ENCODE measurements at places on chromosomes 1 and 21.

DNA sequence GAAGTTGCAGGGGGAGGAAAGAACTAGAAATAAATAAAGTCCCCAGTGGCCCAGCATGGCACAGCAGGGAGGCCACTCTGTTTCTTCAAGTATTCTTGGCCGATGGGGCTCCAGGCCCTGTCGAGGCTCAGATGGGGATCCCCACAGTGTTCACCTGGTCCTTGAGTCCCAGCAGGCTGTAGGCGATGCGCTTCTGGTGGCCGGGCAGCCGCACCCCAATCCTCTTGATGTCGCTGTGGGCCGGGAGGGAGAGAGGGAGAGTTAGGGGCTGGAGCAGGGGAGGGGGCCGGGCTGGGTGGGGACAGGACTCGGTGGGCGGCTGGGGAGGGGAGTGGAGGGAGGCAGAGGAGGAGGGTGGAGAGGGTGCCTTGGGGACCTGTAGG, 30.8 kb downstream of the EPHA2 start:
- no peak for DNase-seq

GRCh38 chr1:226983992-226984364, 43.9 kb downstream of the COQ8A start:
- no peak for DNase-seq

DNA sequence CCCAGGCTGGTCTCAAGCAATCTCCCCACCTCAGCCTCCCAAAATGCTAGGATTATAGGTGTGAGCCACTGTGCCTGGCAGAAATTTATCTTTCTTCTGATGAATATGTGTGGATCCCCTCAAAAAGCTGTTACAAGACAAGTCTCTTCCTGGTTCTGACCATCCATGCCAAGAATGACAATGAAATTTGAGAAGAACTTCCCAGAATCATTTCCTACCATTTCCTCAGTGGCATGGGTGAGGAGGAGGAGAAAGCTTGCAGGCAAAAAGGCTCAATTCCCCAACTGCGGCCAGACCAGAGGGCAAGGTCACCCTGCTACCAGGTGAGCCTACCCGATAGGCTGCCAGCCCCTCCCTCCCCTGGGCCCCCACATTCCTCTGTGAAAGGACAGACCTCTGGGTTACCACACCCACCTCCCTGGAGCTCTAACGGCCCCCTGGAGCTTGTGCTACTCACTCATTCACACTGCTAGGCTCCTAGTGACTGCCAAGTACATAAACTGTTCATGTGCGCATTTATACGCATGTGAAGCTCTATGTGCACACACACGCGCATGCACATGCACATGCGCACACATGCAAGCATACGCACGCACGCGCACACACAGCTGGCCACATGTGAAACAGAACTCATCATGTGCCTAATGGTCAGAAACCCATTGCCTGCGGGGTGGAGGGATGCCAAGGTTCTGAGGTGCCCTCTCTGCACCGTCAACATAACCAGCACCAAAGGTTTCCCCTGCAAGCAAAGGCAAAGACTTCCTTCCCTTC, 17.0 kb downstream of the MRAP start:
- DNase-seq: no peak

DNA sequence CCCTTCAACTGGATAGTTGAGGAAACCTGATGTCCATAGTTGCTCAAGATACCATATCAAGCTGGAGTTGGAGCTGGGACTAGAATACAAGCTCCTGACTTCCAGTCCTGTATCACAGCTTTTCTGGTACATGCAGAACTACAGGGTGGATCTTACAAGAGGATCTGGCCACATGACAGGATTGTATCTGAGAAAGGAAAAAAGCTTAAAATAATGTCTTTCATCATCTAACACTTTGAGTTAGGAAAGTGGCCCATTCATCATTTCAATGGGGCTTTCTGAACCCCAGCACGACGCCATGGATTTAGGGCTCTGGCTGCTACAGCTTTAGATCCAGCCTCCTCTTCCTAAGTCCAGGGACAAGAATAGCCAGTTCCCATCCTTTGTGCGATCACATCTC, 46.9 kb downstream of the RASSF5 start:
- no peak for DNase-seq

DNA sequence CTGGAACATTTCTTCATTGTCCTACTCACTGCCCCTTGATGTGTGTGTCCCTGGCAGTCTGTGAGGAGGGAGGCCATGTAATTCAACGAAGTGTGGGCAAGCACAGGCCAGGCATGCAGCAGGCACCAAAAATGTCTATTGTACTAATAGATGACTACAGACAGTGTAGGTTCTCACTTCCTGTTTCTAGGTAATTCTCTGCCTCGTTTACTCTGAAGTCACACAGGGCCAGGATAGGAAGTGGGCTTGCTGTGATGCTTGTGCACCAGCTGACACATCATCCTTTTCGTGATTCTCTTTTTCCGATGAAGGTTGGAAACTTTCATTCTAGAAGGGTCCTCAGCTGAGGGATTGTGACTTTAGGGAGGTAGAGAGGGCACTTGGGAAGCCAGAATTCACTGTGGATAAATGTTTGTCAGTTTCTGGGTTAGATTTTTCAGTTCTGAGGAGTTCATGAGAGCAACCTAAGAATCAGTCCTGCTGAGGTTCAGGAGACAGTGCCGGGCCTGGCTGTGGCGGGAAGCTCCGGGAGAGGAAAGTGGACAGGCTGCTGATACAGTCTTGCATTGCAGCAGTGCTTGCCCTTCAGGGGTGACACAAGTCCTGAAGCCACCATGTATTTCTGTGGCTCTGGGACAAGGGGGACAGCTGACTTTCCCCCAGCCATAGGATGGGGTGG, 4.3 kb upstream of the CSF1 start:
- DNase-seq: no peak

DNA sequence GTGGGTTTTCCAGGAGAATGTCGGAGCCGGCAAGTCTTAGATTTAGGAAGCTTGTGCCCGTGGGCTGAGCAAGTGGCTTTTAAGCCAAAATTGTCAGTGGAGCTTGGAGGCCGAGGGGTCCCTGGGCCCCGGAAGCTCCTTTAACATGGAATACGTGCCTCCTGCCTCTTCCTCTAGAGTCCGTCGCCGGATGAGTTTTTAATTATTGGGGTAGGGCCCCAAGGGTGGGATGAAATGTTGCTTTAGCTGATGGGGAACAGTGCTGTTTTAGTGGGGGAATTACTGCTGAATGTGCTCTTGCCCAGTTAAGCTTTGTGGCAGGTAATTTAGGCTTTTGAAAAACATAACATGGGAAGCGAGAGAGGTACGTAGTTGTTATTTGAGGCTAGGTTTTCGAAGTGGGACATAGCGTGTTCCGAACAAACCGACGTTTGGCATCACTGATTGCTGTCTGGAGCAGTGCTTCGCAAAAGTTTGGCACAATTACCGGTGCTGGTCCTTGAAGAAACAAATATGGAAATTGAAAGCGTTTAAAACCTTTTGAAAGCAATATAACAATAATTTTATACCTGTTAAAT, 786 bp downstream of the RPL5 start:
- DNase-seq: no peak

GRCh38 chr21:24759348-24760075, 847.8 kb downstream of the MRPL39 start:
- DNase-seq: no peak

DNA sequence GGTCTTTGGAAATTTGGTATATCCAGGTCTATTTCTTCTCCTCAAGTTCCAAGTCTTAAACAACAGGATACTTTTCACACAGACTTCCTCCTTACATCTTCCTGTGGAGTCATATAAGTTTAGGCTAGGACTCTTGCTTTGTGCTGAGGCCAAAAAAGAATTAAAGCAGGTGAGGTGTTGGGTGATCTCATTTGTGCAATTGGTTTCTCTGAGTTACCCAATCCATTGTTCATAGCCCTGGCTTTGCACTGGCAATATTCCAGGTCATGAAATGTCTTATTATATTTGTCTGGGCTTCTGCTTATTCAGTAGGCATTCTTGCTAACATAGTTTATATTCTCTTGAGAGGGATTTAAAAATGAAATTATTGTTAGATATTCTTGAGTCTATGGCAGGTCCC, 14.1 kb upstream of the KIAA0040 start:
- no peak for DNase-seq

DNA sequence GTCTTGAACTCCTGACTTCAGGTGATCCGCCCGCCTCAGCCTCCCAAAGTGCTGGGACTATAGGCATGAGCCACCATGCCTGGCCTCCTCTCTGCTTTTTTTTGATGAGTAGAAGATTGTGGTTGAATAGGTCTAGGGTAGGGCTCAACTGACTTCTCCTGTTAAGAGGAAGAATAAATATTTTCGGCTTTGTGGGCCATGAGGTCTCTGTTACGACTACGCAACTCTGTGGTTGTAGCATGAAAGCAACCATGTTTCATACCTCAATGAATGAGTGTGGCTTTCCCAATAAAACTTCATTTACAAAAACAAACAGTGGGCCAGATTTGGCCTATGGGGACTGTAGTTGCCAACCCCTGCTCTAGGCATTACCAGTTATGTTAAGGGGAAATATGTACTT, 67.8 kb downstream of the NID1 start:
- no peak for DNase-seq

- no peak for DNase-seq
Observed at GRCh38 chr1:18711536-18712251, 81.0 kb downstream of the PAX7 start.

DNA sequence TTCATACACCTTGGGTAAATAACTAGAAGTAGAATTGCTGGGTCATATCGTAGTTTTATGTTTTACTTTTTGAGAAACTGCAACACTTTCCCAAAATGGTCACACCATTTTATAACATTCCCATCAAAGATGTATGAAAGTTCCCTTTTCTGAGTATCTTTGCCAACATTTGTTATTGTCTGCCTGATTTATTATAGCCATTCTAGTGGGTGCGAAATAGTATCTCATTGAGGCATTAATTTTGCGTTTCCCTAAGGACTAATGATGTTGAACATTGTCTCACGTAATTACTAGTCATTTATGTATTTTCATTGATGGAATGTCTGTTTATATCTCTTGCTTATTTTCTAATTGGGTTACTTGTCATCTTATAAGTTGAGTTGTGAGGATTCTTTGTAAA, 3.4 kb downstream of the PRKAA2 start:
- DNase-seq: no peak

DNA sequence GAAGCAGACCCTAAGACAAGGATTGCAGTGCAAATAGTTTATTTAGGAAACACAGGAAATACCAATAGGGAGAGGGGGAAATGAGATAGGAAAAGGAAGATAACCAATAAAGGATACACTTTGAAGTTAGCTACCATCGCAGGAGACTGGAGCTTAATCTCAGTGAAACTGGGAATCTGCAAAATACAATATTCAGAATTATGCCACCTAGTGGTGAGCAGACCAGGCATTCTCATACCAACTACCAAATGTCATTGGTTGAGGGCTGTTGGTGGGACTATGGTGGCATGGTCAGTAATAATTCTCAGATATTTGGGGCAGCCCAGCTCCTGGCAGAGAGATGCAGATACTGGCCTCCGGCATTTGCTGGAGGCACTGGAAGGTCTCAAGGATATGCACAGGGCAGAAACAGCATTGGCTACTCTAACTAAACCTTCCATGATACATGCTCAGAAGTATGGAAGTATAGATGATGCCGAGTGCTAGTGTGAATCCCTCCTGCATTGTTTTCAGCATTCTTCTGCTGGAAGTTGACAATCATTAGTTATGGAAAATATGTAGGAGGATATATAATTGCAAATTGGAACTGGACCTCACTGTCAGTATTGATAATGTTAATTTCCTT, 11.8 kb upstream of the ZFP69B start:
- peak; percentile 37 for DNase-seq

- DNase-seq: no peak
Observed at GRCh38 chr1:167708940-167709389, 12.8 kb upstream of the MPZL1 start.

- peak; percentile 76 for DNase-seq
Observed at GRCh38 chr1:39896909-39897685, 4.6 kb downstream of the MYCL start.

- no peak for DNase-seq
Observed at GRCh38 chr1:203122159-203122558, 5.4 kb upstream of the ADORA1 start.

- peak; percentile 99 for DNase-seq
Observed at GRCh38 chr1:198776602-198777029, 137.8 kb downstream of the PTPRC start.

- no peak for DNase-seq
Observed at GRCh38 chr1:68197461-68197860, 34.9 kb downstream of the WLS start.

DNA sequence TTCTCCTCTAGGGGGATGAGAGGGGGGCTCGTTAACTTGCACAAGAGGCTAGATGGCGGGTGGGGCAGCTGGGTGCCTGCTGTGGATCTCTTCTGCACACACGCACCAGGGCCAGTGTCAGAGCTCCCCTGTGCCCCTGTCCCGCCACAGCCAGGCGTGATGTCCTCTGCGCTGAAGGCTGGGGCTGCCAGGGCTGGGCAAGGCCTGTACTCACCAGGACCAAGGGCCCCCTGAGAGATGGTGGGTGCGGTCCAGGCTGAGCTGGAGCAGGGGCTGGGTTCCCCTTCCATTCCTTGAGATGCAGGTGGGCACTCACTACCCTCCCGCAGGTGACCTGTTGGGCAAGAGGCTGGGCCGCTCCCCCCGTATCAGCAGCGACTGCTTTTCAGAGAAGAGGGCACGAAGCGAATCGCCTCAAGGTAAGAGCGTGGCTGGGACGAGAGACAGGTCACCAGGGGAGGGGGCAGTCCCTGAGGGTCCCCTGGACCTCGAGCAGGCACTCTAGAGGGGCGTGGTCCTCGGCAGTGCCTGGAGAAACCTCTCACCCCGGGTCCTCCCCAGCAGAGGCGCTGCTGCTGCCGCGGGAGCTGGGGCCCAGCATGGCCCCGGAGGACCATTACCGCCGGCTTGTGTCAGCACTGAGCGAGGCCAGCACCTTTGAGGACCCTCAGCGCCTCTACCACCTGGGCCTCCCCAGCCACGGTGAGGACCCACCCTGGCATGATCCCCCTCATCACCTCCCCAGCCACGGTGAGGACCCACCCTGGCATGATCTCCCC, 15.2 kb downstream of the SAMD11 start:
- DNase-seq: no peak

- DNase-seq: no peak
Observed at GRCh38 chr1:151197863-151198253, 494 bp upstream of the PIP5K1A start.

- peak; percentile 52 for DNase-seq
Observed at GRCh38 chr21:17818186-17819113, 706 bp downstream of the C21orf91 start.

GRCh38 chr1:229392936-229393335, 41.0 kb downstream of the ACTA1 start:
- no peak for DNase-seq

DNA sequence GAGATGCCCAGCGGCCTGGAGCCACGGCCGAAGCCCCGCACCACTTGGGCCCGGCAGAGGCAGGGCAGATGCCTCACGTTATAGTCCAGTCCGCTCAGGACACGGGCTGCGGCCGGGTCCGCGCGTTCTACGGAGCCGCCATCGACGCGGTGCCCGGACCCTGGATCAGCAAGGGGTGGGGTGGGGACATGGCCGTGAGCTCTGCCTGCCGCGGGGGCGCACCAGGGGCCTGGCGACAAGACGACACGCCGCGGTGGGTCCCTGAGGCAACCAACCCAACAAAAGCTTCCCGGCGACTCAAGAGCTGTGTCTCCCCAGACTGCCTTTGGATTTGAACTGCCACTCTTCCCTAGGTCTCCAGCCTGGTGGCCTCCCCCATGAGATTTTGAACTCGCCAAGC, 211.4 kb upstream of the GREM2 start:
- no peak for DNase-seq

GRCh38 chr1:172708452-172708851, 49.5 kb downstream of the FASLG start:
- DNase-seq: no peak

All from amniotic epithelial cell (primary cell).